ENCODE measurements at places on chromosomes 3 and 15. TPM values are rescaled to one million over a fixed set of nuclear protein-coding genes. Genes with fewer than 3 reads are reported as not detected.

DNA sequence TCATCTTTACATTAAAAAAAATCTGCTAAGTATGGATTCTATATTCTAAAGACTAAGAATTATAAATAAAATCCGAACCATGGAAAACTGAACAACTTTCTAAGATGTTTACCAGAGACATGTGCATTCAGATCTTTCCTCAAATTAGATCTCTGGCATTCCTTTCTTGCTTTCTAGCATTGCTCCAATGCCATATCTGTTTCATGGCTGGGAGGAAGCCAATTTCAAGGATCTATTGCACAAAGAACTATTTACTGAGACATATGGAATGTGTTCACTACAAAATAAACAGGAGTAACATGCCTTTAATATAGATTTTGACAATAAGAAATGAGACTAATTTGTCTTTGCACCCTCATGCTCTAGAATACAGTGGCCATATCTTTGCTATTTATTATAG lies 45.1 kb upstream of the NANOGP8 start:
- no peak overlapping the region for H3K27ac ChIP-seq
- H3K27me3 ChIP-seq = no peaks in the 10 kb centered on the region
- DNase-seq = no peak
- H3K36me3 ChIP-seq = no peaks in the 10 kb centered on the region
- no peaks in the 10 kb centered on the region for H3K4me1 ChIP-seq
- H3K4me3 ChIP-seq = no peak overlapping the region

DNA sequence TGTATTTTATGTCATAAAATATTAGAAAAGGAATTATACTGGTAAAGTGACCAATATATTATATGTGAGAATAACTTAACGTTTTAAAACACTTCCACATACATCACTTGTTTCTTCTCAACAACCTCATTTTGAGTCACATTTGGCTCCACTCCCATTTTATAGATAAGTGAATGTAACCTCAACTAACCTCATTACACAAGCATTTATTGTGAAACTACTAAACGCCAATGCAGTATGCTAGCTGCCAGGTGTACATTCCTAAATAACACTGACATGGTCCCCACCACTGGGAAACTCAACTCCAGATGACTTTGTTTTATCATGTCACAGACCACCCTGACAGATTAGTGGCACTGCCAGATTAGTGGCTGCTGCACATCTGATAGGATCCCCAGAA lies 249.7 kb upstream of the CNTN4 start:
- no peak overlapping the region for H3K27ac ChIP-seq
- H3K4me3 ChIP-seq = no peak overlapping the region
- H3K4me1 ChIP-seq = no peaks in the 10 kb centered on the region
- no peaks in the 10 kb centered on the region for H3K27me3 ChIP-seq

- H3K4me1 ChIP-seq = no peaks in the 10 kb centered on the region
- no peaks in the 10 kb centered on the region for H3K36me3 ChIP-seq
- H3K27me3 ChIP-seq = no peaks in the 10 kb centered on the region
- no peak overlapping the region for H3K4me3 ChIP-seq
Observed at GRCh38 chr3:77319711-77320110, 279.8 kb downstream of the ROBO2 start.

DNA sequence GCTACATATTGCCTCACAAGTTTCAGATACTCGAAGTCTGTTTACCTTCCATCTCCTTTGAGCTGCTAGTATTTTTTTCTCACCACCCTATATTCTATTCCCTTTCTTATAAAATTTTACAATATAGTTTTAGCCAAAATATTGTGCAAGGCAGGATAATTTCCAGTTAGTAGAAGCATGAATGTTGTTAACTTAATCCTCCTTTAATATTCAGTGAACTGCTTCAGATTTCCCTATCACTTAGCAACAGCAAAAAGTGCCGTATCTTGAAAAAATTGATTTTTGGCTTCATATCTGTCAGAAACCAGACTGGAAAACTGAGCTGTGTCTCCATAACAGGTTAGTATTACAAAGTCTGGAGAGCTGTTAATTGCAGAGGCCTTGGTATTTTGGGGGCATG lies 24.0 kb downstream of the PLSCR4 start:
- no peaks in the 10 kb centered on the region for H3K27me3 ChIP-seq
- no peaks in the 10 kb centered on the region for H3K36me3 ChIP-seq
- no peak overlapping the region for H3K27ac ChIP-seq
- no peak for DNase-seq

DNA sequence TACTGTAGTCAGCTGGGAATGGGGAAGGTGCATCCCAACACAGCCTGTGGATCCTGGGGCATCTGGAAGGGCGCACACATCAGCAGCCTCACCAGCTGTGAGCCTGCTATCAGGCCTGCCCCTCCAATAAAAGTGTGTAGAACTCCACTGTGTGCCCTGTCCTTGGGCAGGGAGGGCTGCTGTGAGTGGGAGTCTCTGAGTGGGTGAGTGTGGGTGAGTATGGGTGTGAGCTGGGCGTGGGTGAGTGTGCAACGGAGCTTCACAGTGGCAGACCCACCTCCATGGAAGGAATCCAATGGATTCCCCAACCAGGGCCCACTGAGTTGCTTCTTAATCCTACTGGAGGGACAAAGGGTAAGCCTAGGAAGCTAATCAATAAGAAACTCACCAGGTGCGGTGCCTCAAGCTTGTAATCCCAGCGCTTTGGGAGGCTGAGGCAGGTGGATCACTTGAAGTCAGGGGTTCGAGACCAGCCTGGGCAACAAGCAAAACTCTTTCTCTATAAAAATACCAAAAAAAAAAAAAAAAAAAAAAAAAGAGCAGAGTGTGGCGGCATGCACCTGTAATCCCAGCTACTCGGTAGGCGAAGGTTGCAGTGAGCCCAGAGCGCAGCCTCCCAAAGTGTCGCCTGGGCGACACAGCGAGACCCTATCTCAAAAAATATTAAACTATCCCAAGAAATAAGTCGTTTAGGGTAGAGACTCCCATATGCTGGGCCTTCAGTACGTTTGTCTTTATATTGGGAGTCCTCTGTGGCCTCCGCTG lies 555 bp upstream of the RCCD1 start:
- no peaks in the 10 kb centered on the region for H3K27me3 ChIP-seq
- no peak for DNase-seq
- peaks cover 12% of the 10 kb centered on the region for H3K4me1 ChIP-seq
- peak overlapping the region; percentile 89 for H3K4me3 ChIP-seq
- peak overlapping the region; percentile 100 for H3K27ac ChIP-seq

- no peak for DNase-seq
- H3K4me3 ChIP-seq = peak overlapping the region; percentile 0
- H3K27ac ChIP-seq = peak overlapping the region; percentile 56
- H3K36me3 ChIP-seq = no peaks in the 10 kb centered on the region
Observed at GRCh38 chr3:27591312-27592210, 107.4 kb upstream of the SLC4A7 start.

DNA sequence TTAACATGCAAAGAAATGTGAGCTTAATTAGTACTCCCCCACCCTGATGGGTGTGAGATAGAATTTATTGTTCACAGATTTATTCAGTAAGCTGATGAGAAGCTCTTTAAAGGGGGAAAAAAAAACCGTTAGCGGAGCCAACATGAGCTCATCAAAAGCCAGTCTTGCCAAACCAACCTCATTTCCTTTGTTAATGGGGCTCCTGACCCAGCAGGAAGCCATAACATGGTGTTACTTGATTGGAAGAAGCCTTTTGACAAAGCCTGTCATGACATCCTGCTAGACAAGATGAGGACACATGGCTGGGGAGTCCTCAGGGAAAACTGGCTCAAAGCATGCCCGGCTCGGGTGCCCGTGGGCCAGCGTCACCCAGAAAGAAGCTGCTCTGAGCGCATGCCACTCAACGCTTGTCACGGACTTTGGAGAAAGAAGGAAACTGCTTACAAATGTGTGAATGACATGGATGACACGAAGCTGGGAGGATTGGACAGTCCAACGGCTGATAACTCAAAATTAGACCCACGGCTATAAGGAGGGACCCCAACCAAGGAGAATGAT lies 64.6 kb downstream of the SLCO2A1 start:
- H3K4me3 ChIP-seq = no peak overlapping the region
- H3K4me1 ChIP-seq = peaks cover 7% of the 10 kb centered on the region
- H3K27ac ChIP-seq = no peak overlapping the region

GRCh38 chr15:66598095-66598815 lies 32.5 kb upstream of the LCTL start:
- no peak for DNase-seq
- H3K4me1 ChIP-seq = no peaks in the 10 kb centered on the region
- no peak overlapping the region for H3K27ac ChIP-seq
- H3K36me3 ChIP-seq = no peaks in the 10 kb centered on the region
- H3K27me3 ChIP-seq = no peaks in the 10 kb centered on the region
- no peak overlapping the region for H3K4me3 ChIP-seq

DNA sequence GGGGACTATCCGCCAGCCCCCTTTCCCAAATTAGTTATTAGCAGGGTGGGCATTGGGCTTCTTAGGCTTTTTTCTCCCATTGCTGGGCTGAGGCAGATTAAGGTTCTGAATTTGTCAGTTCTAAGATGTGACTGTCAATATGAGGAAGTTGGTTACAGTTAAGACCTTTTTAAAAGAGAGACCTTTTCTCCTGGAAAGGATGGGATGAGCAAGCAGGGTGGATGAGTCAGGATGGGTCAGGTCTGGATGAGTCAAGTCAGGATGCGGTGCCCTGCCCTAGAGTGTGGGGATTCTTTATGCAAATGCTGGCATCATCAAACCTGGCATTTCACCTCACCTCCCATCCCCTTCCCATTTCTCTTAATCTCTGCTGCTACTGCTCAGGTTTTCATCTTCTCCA lies 1.9 kb downstream of the AEN start:
- H3K36me3 ChIP-seq = peaks cover 28% of the 10 kb centered on the region
- no peaks in the 10 kb centered on the region for H3K27me3 ChIP-seq
- peak overlapping the region; percentile 92 for H3K27ac ChIP-seq
- no peak for DNase-seq

DNA sequence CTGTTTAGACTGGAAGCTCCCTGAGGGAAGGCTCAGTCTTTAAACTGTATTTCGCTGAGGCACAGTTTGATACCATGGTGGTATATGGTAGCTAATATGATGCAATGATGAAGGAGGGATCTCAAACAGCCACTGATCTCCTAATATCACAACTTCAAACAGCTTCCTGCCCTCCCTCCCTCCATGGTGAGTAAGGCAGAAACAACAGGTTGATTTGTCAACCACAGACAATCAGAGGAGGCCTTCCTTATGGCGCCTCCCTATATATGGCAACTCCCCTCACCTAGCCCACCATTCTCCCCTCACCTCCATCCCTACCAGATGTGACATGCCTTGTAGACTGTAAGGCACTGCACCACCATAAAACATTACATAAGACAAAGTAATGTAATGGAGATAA lies 316.5 kb upstream of the ICE2 start:
- no peak for DNase-seq
- H3K4me3 ChIP-seq = no peak overlapping the region
- no peaks in the 10 kb centered on the region for H3K27me3 ChIP-seq
- no peaks in the 10 kb centered on the region for H3K36me3 ChIP-seq
- peaks cover 10% of the 10 kb centered on the region for H3K4me1 ChIP-seq

DNA sequence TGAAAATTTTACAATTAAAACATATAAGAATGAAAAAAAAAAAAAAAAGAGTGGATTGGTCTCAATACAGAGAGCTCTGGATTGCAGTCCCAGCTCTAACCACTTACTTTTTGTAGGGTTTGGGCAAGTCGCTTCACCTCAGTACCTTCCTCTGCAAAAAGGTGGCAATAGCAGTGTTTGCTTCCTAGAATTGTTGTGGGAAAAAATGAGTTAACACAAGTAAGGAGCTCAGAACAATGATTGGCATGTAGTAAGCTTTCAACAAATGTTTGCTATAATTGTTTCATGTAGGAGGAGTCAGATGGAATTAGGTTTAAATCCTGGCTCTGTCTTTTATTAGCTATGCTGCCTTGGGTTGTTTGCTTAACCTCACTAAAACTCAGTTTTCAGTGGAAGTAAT lies 425.2 kb upstream of the TBL1XR1 start:
- no peaks in the 10 kb centered on the region for H3K27me3 ChIP-seq
- H3K36me3 ChIP-seq = no peaks in the 10 kb centered on the region
- no peak for DNase-seq

DNA sequence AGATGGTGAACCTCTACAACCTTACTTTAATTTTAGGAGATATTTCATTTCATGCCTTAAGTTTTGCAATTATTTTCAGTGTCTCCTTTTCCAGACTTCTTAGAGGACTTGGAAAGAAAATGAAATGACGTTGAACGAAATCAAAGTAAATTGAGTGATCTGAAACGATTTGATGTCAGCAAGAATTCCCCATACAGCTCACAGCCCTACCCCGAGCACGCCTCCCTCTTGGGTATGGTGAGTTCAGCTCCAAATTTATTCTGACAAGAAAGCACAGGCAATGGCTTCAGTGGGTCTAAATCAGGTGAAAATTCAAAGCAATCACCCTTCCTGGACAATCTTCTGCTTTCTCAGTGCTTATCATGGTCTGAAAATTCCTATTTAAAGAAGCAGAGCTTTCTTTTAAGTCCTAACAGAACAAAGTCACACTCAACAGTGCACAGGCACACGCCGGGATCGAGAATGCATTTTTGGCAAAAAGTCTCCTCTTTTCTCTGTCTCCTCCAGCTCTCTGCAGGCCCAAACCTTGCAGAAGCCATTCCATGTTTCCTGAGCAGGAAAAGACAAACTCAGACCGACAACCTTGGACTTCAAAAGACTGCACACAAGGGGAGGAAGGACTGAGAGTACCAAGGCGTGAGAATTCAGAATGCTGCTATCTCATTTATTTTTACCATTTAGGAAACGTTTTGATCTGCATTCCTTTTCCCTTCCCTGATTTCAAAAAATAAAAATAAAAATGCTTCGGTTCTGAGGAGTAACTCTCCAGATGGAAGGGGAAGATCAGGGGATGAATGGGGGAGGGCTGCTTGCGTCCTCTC lies 72.0 kb downstream of the CCNL1 start:
- peak overlapping the region; percentile 72 for H3K4me3 ChIP-seq
- H3K27ac ChIP-seq = peak overlapping the region; percentile 98
- no peaks in the 10 kb centered on the region for H3K36me3 ChIP-seq
- H3K4me1 ChIP-seq = peaks cover 41% of the 10 kb centered on the region
- no peaks in the 10 kb centered on the region for H3K27me3 ChIP-seq

DNA sequence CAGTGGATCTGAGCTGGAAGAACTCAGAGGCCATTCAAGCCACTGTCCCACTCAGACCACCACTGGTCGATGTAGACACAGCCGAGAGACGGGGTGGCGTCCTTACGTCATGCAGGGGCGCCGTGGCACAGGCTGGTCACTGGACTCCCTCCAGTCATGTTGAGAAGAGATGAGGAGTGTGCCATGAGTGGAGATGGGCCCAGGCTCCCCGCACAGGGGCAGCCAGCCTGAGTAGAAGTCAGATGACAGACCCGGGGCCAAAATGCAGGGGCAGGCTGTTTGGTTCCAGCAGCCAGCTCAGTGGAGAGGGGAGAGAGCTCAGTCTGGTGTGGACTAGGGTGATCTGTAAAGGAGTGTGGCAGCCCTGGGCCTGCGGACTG lies 33.4 kb upstream of the KIF23 start:
- H3K27ac ChIP-seq = no peak overlapping the region
- H3K4me3 ChIP-seq = no peak overlapping the region
- no peak for DNase-seq
- no peaks in the 10 kb centered on the region for H3K27me3 ChIP-seq

PROS1 gene
- total RNA-seq = 5.2 TPM

INKA1 gene
- 20.1 TPM for total RNA-seq

PLA2G4B gene
- 4.3 TPM for total RNA-seq

VPS18 gene
- 20.5 TPM for total RNA-seq

GRM7 gene
- not detected for total RNA-seq

EHD4 gene
- total RNA-seq = 6.1 TPM

IQCF5 gene
- total RNA-seq = not detected

TMCO5A gene
- total RNA-seq = not detected

Measured in psoas muscle (tissue), 8 donors.